ENCODE measurements at places on chromosomes 1 and 21.

- no peak for DNase-seq
Measured at GRCh38 chr1:67635055-67635809, 49.8 kb upstream of the GADD45A start.

DNA sequence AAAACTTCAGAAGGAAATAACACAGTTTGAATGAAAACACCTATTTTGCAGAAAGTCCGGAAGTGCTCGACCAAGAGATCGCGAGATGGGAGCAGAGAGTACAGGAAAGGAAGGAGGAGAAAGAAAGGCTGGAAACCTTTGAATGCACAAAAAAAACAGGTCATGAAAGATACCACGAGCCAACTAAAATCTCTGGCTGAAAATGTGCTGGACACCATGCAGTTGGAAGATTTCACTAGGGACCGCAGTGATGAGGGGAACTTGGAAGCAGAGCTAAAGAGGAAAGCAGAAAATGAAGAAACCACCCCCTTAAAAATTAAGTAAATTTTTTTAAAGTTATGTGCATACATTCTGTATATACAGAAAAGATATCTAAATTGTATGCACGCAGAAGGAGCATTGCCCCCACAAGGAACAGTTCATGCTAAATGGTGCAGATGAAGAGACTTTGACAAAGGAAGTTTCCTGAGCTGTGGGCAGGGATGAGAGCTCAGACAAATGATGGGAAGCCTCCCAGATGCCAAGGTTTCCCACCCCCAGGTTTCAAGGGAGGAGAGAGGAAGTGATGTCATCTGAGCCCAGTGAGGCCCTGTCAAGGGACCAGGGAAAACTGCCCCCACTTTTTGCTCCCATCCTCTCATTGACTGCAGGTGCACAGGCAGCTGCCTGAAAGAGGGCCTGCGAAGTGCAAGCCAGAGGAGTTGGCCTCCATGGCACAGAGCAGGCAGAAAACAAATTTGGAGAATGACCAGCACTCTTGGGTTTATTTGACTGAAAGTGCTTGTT is 52.5 kb downstream of the ETS2 start:
- no peak for DNase-seq

DNA sequence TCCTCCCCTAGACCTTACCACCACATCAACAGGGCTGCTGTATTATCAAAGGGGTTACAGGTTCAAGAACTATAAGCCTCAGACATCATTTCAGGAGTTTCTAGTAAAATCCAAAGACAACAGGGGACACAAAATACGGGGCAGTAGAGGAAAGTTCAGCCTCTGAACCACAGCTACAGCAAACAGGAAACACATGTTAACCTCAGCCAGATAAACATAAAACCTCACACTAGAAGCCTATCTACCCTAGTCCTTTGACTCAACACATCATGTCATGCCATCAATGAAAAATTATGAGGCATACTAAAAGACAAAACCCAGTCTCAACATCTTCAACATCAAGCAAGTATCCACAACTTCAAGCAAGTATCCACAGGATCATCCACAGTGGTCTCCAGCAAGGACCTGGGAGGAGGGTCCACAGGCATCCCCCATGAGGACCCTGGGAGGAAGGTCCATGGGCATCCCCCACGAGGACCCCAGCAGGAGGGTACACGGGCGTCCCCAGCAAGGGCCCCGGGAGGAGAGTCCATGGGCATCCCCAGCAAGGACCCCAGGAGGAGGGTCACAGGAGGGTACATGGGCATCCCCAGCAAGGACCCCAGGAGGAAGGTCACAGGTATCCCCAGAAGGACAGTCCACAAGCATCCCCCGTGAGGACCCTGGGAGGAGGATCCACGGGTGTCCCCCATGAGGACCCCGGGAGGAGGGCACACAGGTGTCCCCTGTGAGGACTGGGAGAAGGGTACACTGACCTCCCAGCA is 440.0 kb downstream of the MATN1 start:
- no peak for DNase-seq

- DNase-seq: no peak
Measured at GRCh38 chr1:193367863-193368262, 181.4 kb upstream of the B3GALT2 start.

DNA sequence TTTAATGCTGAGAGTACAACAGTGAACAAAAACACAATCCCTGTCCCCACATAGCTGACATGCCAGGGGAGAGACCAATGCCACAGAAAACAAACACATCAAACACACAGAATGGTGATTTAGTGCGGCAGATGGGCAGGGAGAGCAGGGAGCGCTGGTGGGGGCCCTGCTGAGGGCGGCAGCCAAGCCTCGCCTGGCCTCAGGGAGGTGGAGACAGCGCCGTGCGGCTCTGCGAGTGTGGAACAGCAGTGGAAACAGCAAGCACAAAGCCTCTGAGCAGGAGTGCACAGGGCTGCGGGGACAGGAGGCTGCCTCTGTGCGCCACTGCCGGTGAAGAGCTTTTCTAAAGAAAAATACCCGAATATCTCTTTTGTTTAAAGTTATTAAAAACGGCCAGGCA is 17.0 kb downstream of the MCM3AP start:
- DNase-seq: no peak

GRCh38 chr1:204261746-204262505 is 48.1 kb upstream of the GOLT1A start:
- DNase-seq: no peak

DNA sequence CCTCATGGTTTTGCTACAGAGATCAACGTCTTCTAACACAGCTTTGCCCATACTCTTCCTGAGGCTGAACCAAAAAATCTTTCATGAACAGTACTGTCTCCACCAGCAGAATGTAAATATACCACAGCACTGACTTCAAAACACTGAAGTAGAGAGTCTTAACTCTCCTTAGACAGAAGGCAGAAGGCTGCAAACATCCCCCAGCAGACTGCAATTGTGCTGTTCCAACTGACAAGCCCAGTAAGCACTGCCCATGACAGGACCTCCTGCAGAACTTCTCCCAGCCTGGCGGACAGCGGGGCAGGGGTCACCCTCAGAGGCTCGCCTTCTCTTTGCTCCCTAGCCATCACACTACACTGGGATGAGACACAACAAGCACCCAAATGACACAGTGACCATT is 218.7 kb downstream of the RERE start:
- no peak for DNase-seq

- DNase-seq: no peak
Measured at GRCh38 chr1:70890408-70890807, 157.2 kb downstream of the PTGER3 start.
